ENCODE measurements at places on chromosomes 13 and 19.

DNA sequence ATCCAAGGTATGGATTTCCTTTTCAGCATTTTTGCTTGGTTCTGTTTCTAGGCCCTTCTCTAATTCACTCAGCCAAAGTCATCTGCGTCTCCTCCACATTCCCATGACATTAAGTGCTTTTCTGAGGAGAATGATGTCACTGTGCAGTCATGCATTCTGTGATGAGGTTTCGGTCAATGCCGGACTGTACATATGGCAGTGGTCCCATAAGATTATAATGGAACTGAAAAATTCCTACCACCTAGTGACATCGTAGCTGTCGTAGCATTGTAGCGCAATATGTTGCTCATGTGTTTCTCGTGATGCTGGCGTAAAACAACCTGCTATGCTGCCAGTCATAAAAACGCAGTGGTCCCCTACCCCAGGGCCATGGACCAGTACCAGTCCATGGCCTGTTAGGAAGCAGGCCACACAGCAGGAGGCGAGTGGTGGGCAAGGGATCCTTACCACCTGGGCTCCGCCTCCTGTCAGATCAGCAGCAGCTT, 63.4 kb upstream of the TNFRSF19 start:
- peak; percentile 90 for DNase-seq

DNA sequence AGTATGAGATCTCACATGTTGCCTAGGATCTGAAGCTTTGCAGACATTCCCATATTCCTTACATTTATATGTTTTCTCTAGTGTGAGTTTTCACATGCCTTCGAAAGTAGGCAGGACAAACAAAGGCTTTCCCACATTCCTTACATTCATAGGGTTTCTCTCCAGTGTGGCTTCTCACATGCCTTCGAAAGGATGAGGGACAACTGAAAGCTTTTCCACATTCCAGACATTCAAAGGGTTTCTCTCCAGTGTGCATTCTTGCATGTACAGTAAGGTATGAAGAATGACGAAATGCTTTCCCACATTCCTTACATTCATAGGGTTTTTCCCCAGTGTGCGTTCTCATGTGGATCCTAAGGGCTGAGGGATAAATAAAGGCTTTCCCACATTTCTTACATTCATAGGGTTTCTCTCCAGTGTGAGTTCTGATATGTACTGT, 14.2 kb downstream of the ZNF699 start:
- no peak for DNase-seq

DNA sequence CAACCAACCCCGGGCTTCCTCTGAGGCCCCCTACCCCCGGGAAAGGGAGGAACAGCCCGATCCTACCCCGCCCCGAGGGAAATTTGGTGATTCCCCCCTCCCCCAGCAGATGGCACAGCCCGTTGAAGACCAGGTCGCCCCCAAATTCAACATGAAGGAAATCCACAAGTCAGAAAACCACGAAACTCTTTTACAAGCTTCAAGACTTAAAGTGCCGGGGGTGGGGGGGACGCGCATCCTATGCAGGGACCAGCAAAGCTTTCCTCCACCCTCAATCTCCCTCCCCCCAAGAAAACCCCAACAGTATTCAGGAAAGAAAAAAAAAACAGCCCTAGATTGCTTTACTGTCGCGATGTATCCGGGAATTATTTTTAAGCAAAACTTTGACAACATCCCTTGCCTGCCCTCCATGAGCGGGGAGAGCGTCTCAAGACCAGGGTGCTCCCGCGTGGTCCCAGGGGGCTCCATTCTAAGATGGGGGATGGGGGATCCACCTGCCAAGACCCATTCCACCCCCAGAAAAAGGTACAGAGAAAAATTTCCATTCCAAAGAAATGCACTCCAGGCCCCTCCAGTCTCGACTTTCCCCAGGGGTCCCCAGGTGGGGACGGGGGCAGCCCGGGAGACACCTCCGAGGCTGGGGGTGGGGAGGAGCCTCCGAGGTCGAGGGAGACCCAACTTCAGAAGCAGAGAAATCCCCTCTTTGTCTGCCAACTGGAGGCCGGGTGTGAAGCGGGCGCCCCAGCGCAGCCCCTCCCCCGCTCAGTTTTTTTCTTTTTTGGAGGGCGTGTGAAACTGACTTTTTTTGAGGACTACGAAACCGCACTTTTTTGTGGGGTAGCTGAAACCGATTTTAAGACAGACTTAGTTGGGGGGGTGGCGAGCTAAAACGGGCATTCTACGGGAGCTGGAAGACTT, 1.5 kb downstream of the TCF3 start:
- peak; percentile 85 for DNase-seq

GRCh38 chr13:26619358-26619757, 61.9 kb downstream of the WASF3 start:
- no peak for DNase-seq

GRCh38 chr13:110593430-110594130, 21.8 kb upstream of the NAXD start:
- DNase-seq: peak; percentile 77

DNA sequence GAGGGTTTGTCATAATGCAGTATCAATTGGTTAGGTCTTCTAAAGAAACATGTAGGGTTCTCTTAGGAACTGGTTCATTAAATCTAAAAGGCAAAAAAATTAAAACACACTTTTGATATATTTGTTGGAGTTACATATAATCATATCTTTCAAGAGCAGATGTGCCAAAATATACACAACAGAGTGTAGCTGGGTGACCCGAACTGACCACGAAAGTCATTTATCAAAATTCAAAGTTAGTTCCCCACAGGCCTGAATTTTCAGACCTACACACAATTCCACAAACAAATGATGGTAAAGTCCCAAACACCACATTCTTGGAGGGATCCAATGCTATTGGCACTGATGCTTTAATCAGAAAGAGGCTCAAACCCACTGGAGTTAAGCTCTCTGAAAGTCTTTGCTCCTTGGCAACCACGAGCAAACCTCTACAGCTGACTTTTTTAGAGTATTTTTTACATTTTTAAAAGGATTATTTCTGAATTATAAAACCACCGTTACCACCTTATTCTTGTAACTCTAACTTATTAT, 50.9 kb downstream of the IRS2 start:
- DNase-seq: no peak

All from eye (tissue), 1 donor.